ENCODE measurements at places on chromosomes 13 and 19.

DNA sequence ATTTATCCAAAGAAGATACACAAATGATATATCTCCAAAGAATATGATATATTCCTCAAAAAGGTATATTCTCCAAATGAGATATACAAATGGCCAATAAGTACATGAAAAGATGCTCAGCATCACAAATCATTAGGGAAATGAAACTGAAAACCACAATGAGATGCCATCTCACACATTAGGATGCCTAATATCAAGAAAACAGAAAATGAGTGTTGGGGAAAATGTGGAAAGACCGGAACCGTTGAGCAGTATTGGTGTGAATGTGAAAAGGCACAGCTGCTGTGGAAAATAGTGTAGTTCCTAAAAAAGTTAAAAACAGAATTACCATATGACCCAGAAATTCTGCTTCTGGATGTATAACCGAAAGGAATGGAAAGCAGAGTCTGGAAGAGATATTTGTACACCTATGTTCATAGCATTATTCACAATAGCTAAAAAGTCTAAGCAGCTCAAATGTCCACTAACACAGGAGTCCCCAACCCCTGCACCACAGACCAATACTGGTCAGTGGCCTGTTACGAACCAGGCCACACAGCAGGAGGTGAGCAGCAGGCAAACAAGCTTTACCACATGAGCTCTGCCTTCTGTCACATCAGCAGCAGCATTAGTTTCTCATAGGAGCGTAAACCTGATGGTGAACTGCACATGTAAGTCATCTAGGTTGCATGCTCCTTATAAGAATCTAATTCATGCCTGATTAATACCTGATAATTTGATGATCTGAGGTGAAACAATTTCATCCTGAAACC is 291.9 kb downstream of the PCDH20 start:
- DNase-seq = no peak

- DNase-seq = no peak
Observed at GRCh38 chr13:102261316-102261715, 140.5 kb downstream of the FGF14 start.

DNA sequence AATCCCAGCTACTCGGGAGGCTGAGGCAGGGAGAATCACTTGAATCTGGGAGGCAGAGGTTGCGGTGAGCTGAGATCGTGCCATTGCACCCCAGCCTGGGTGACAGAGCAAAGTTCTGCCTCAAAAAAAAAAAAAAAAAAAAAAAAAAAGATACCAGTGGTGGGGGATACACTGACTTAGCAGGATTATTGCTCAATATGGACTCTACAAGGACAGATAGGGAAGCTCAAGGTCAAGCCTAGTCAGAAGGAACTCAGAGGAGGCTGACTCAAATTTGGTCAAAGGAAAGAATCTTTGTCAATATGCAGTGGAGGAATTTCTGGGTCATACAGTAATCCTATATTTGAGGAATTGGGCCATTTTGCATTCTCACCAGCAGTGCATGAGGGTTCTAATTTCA is 6.7 kb upstream of the DIAPH3 start:
- DNase-seq = no peak

DNA sequence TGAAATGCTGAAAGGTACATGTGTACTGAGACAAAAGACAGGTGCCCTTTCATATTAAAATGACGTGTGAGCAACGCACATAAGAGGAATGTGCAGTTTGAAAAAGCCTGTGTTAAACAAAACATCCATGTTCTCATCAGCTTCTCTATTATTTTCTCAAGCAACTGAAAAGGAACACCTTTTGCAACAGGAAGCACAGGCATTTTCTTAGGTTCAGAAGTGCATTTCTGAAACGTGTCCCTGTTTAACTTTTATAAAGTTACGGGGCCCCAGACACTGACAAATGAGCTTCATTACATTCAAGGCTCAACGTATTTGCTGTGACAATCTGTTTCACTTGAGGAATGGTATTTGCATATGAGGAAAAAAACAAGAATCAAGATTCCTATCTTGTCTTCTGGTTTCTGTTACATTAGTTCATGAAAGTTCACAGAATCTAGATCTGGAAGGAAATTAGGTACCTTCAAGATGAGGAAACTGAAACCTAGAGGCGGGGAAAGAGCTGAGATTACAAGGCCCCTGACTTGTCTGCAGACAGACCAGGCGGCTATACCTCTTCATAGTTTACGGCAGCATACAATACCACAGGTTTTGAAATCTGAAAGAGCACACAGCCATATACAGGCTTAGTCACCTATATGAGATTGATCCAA is 431.7 kb downstream of the KLF12 start:
- DNase-seq = no peak

DNA sequence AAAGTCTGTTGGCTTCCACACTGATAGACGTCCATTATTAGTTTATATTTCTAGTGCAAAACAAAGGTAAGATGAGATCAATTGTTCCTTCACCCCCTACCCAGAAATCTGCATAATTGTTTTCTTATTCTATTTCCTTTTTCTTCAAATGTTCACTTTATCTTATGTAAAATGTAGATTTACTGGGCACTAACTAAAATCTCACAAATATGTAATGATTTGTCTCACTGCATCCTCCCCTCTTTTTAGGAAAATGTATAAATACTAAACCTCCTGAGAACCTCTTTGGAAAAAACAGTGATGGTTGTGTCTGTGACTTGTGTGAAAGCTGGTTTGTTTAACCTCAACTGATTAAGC is 1377.2 kb upstream of the MIR17HG start:
- DNase-seq = no peak

- peak; percentile 50 for DNase-seq
Observed at GRCh38 chr19:48192750-48193149, 22.3 kb downstream of the ZSWIM9 start.

DNA sequence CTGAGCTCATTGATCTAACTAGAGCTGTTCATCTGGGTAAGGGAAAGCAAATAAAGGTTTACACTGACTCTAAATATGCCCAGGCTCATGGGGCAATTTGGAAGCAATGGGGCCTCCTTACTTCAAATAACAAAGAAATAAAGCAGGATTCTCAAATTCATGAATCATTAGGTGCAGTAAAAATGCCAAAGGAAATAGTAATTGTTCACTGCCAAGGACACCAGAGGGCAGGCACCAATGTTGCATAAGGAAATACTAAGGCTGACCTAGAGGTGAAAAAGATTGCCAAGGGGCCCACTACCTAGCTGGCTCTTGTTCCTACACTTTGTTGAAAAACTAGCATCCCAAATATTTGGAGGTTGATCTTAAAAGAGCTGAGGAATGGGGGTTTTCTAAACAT is 1686.7 kb upstream of the MIR17HG start:
- no peak for DNase-seq

GRCh38 chr13:48561466-48562235 is 28.8 kb upstream of the RCBTB2 start:
- no peak for DNase-seq

DNA sequence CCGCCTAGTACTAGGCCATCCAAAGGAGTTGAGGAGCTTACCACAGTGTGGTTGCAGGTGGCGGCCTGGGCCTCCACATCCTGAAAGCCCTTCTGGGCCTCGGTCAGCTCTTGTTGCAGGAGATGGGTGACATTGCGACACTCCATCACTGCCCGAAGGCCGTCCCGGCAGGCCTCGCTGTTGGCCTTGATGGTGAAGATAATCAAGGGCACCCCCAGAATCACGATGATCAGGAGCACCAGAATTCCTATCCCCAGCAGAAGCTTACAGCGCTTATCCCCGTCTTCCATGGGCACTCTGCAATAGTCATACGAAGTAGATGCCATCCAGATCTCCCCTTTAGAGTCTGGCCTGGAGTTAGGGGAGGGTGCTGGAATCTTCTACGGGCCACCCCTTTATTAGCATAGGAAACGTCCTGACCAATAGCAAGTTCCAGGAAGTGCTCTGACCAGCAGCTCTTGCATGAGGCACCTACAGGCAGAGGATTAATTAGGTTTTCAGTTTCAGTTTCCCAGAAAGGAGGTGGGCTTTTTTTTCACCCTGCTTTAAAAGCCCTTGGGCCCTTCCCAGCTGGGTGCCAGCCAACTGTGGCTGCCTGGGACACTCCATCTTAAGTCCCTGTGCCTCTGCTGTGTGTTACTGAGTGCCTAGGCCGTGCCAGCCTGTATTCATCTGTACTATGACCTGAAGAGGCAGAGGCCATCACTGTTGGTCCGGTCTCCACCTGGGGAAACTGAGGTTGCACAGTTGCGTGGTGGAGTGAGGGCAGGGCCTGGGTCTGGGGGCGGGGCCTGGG is at the start of gene BST2:
BST2 (minus strand) TSS at position 381 of the 796 bp plus-strand sequence; CDS start at position 326, 55 bp downstream.
- peak; percentile 80 for DNase-seq

- DNase-seq = peak; percentile 59
Observed at GRCh38 chr13:83883061-83883523, 818 bp upstream of the SLITRK1 start.

Measured in pons (tissue), 1 donor.